ENCODE measurements at places on chromosomes 6 and 20.

- H3K4me1 ChIP-seq = no peaks in the 10 kb centered on the region
- no peaks in the 10 kb centered on the region for H3K36me3 ChIP-seq
- no peak overlapping the region for H3K27ac ChIP-seq
- H3K4me3 ChIP-seq = no peak overlapping the region
- H3K27me3 ChIP-seq = no peaks in the 10 kb centered on the region
Observed at GRCh38 chr6:42355416-42355815, 96.3 kb downstream of the TRERF1 start.

GRCh38 chr20:6740096-6740495 lies 27.4 kb upstream of the BMP2 start:
- H3K4me1 ChIP-seq = no peaks in the 10 kb centered on the region
- no peak overlapping the region for H3K27ac ChIP-seq
- H3K36me3 ChIP-seq = no peaks in the 10 kb centered on the region
- H3K27me3 ChIP-seq = no peaks in the 10 kb centered on the region
- no peak overlapping the region for H3K4me3 ChIP-seq
- DNase-seq = no peak

DNA sequence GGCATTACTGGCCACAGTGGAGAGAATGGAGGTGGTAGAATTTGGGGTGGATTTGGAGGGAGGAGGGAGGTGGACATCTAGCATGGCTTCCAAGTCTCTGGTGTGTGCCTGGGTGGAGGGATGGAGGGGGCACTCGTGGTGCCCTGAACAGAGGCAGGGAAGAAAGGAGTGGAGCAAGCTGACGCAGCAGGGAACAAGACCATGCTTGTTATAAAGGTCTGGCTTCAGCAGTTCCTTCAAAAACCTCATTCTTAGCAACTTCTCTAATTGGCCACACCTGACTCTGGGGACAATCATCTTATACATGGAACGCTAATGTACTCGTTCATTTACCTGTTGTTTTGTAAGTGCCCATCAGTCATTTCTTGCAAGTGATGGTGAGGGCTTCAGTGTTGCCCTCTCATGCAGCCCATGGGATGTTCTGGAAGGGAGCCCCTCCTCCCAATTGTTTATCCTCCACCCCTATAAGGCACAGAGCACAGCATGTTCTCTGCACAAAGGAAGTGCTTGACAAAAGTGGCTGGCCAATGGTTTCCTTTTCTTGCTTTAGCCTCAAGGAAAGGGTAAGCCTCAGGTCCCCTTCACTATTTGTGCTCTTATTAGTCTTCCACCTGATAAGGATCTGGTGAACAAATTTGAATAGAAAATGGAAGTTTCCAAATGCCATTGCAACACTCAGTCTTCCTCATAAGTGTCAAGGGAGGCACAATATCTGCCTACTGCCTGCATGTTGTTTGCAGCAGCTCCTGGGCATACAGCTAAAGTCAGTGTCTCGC lies 39.3 kb downstream of the GFOD1 start:
- H3K27ac ChIP-seq = no peak overlapping the region
- H3K4me3 ChIP-seq = no peak overlapping the region

- no peaks in the 10 kb centered on the region for H3K27me3 ChIP-seq
- no peak overlapping the region for H3K27ac ChIP-seq
- H3K36me3 ChIP-seq = no peaks in the 10 kb centered on the region
- DNase-seq = peak; percentile 73
- no peak overlapping the region for H3K4me3 ChIP-seq
- peaks cover 2% of the 10 kb centered on the region for H3K4me1 ChIP-seq
Observed at GRCh38 chr6:157597461-157598312, 216.7 kb downstream of the ZDHHC14 start.

DNA sequence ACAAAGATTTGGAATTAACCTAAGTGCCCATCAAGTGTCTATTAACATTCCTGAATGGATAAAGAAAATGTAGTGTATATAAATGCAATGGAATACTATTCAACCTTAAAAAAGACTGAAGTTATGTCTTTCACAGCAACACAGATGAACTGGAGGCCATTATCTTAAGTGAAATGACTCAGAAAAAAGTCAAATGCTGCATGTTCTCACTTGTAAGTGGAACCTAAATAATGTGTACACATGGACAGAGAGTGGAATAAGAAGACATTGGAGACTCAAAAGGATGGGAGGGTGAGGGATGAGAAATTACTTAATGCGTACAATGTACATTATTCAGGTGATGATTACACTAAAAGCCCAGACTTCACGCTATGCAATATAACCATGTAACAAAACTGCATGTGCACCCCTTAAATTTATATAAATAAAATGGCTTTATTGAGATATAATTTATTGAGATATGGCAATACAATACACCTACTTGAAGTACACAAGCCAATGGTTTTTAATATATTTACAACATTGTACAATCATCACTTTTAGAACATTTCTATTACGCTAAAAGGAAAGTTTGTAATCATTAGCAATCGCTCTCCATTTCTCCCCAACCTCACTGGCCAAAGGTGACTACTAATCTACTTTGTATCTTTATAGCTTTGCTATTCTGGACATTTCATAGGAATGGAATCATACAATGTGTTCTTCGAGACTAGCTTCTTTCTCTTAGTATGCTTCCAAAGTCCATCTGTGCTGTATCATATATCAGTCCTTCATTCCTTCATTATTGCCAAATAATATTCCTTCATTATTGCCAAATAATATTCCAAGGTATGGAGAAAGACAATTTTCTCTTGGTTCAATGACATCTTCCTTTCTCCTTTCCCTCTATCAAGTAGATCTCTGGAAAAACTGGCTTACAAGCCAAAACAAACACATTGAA lies 5.8 kb downstream of the STX7 start:
- H3K4me1 ChIP-seq = peaks cover 2% of the 10 kb centered on the region
- H3K27me3 ChIP-seq = no peaks in the 10 kb centered on the region
- H3K27ac ChIP-seq = no peak overlapping the region
- H3K4me3 ChIP-seq = no peak overlapping the region
- no peak for DNase-seq

DNA sequence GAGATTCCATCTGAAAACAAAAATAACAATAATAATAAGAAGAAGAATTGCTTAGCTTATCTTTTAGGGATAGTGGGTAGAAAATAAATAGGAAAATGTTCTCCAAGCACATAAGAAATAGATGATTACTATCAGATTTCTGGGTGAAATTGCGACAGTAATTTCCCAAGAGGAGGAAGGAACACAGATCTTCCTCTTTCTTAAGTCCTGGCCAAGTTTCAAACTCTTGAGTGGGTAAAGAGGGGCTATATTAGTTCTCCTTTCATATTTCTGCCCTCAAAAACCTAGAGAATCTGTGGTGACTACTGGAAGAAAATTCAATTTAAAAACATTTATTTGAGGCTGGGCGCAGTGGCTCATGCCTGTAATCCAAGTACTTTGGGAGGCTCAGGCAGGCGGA lies 63.7 kb downstream of the PHACTR2 start:
- no peak overlapping the region for H3K27ac ChIP-seq
- H3K4me1 ChIP-seq = peaks cover 37% of the 10 kb centered on the region
- DNase-seq = no peak
- no peak overlapping the region for H3K4me3 ChIP-seq
- no peaks in the 10 kb centered on the region for H3K36me3 ChIP-seq

- no peak overlapping the region for H3K4me3 ChIP-seq
- H3K36me3 ChIP-seq = no peaks in the 10 kb centered on the region
- no peaks in the 10 kb centered on the region for H3K4me1 ChIP-seq
- no peaks in the 10 kb centered on the region for H3K27me3 ChIP-seq
- no peak for DNase-seq
Observed at GRCh38 chr6:68087399-68088133, 547.5 kb upstream of the ADGRB3 start.

DNA sequence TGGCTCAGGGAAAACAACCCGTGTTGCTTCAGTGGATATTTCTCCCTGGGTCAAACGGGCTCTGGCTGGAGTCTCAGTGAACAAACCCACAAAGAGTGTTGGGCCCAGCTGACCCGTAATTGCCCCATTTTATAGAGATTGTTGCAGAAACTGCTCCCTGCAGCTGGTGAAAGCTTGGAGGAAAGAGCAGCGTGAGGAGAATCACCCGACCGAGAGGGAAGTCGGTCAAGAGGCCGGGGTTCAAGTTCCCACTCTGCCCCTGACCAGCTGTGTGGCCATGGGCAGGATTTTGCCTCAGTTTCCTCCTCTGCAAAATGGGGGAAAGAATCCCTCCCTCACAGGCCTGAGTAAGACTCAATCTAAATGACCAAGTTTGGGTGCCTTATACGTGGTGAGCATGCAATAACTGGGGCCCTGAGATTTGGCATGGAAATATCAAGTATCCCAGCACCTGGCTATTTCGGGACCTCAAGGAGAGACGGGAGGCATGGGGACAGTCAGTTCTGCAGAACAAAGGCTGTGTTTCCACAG lies 1.7 kb upstream of the TGM2 start:
- H3K4me3 ChIP-seq = no peak overlapping the region
- H3K4me1 ChIP-seq = peaks cover 67% of the 10 kb centered on the region
- peak overlapping the region; percentile 95 for H3K27ac ChIP-seq
- no peak for DNase-seq
- no peaks in the 10 kb centered on the region for H3K27me3 ChIP-seq
- peaks cover 11% of the 10 kb centered on the region for H3K36me3 ChIP-seq

All from trophoblast cell (in vitro differentiated cells and primary cell).